ENCODE measurements at places on chromosomes 12 and 14. TPM values are rescaled to one million over a fixed set of nuclear protein-coding genes. Genes with fewer than 3 reads are reported as not detected.

- DNase-seq: no peak
Observed at GRCh38 chr12:10088031-10088430, 10.8 kb downstream of the CLEC1A start.

DNA sequence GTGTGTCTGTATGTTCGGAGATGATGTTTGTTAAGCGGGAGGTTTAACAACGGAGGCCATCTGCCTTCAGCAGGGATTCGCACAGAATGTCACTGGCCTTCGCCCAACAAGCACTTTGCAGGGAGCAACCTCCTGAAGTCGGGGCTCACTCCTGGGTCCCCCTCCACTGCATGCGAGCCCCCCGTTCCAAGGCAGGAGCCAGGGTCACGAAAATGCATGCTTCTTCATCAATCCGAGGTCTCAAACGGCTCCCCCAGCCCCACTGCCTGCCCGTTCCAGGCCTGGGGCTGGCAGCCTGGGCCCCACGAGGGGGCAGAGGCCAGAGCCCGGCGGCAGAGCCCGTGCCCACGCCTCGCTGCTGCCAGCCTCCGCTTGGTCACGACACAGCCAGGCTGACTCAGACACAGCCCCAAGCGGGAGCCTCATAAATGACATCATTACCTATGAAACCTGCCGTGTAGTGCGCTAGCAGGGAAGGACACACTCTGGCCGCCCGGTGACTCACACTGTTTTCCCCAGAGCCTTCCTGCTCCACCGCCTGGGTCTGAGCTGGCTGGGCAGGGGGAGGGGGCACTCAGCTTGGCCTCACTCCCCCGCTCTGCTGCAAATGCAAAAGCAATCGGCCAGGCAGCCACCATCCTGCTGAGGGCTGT, 169.5 kb upstream of the RTL1 start:
- peak; percentile 47 for DNase-seq

DNA sequence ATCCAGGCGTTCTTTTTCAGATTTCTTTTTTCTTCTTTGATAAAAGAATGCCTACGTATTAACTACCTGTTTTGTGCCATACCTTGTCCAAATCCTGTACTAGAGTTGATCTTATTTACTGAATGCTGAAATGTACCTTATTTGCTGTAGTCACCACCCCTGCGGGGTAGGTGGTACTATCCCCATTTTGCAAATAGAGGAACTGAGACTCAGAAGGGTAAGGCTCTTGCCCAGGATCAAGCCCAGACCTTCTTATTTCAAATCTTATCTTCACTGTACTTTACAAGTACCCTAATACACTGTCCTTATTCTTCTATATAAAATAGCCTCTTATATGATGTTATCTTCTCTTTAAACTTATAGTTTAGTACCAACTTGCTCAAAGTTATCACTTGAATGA, 206.5 kb downstream of the SLC41A2 start:
- no peak for DNase-seq

The IL22 gene
- not detected for total RNA-seq

DNA sequence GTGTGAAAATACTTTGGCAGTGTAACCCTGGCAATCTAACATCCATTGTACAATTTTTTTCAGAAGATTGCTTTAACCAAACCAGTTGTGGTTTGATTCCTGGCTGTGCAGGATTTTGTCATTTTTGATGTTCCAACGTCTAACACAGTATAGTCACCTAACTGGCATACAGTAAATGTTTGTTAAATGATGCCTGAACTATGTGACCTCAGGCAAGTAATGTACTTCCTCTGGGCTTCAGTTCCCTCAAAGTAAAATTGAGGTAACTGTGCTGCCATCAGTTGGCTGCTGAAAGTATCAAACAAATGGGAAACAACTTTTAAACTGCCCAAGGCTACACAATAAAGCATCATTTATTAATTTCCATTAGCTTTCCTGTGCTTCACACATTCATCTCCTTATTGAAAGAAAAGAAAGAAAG, 4.3 kb downstream of the TM7SF3 start:
- DNase-seq: no peak

DNA sequence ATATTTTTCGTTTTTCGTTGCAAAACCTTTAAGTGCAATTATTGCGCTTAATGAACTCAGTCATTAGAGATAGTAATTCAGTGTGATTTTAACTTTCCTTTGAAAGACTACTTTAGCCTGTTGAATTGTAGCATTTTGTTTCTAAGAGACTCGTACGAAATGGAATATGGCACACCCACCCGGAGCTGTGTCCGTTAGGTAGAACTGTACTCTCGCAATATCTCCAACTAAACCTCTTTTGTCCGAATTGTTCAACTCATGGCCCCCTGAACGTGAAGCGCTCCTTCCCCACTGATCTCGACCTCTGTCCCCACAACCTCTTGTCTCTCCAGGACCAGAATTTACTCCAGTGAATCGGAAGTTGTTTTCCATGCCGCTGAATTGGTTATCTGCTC, 800 bp downstream of the PCNX4 start:
- no peak for DNase-seq

DNA sequence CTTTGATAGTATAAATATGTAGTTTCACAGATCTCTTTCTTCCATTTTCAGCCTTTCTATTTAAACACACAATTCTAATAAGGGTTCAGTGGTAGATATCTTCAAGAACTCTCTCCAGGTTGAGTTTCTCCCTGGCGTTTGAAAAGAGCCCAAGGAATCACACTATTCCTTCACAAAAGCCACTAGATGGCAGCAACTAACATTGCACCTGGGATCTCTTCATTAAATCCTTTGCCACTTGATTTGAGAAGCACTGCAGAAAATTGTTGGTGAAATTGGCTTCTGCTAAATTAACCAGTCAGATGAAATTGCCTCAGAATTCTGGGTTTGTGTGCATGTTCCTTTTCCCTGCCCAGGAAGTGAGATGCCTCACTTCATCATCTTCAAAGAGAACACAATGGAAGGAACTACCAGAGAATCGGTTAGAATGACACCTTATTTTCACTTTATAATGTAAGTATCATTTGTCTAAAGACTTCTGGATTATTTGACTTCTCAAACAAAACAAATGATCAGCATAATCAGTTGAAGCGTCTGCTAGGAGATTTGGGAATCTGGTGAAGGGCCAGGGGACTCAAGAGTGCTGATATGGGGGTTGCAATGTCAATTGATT, 6.8 kb downstream of the CCDC198 start:
- DNase-seq: no peak

The AMDHD1 gene
- 0.63 TPM for total RNA-seq

- DNase-seq: no peak
Observed at GRCh38 chr12:19288603-19289244, 150.6 kb upstream of the AEBP2 start.

DNA sequence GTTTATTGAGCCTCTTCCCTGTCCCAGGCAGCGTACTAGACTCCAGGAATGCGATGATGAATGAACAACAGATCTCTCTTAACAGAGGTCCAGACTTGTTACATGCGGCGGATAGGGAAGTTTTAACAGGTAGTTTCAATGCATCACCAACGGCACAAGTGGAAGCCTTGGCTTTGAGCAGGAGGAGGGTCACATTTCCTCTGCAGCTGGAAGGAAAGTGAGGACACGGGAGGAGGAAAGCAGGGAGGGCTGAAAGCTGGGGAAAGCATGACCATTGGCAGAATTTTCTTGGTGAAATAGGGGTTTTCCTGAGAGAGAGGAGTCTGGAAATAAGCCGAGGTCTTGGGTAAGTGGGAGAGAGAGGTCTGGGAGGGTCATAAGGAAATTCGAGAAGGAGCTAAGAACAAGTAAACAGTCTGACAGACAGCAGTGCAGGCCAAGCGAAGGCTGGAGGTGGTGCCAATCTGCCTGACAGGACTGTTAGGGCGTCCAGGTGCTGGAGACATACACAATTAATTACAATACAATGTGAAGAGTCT, 15.4 kb downstream of the BHLHE41 start:
- DNase-seq: no peak

DNA sequence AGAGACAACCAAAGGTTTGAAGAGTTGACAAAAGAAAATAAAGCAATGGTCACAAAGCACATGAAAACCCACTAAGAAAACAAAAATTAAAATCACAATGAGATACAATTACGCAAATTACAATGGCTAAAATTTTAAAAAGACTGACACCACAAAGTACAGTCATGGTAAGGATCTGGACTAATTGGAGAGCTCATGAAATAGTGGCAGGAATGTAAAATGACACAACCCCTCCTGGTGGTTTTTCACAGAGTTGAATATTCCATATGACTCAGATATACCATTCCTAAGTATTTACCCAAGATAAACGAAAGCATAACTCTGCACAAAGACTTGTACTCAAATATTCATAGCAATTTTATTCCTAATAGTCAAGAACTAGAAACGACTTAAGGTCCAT, 65.9 kb downstream of the NOVA1 start:
- no peak for DNase-seq

GRCh38 chr12:68119724-68120211, 39.8 kb downstream of the IFNG start:
- DNase-seq: no peak

- DNase-seq: no peak
Observed at GRCh38 chr12:130922511-130922953, 31.2 kb upstream of the ADGRD1 start.

DNA sequence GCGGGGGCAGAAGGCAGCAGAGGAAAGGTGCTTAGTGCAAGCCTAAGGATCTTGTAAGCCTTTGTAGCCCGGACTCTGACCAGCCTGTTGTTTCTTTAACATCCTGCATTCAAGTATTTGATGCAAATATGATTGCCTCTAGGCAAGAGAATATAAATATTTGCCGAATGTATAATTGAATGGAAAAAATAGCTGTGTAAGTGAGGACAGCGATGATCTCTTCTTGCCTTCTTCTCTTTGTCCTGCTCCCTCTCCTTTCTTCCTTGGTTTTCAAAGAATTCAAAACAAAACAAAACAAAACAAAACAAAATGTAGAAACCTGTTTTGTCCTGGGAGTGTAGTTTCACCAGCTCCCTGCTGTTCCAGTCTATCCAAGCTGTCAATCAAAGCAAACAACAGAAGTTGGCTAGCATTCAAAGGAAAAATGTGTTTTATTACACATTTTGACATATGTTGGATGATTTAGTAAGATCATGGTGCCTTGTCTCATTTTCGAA, 74.9 kb upstream of the CPM start:
- no peak for DNase-seq

DNA sequence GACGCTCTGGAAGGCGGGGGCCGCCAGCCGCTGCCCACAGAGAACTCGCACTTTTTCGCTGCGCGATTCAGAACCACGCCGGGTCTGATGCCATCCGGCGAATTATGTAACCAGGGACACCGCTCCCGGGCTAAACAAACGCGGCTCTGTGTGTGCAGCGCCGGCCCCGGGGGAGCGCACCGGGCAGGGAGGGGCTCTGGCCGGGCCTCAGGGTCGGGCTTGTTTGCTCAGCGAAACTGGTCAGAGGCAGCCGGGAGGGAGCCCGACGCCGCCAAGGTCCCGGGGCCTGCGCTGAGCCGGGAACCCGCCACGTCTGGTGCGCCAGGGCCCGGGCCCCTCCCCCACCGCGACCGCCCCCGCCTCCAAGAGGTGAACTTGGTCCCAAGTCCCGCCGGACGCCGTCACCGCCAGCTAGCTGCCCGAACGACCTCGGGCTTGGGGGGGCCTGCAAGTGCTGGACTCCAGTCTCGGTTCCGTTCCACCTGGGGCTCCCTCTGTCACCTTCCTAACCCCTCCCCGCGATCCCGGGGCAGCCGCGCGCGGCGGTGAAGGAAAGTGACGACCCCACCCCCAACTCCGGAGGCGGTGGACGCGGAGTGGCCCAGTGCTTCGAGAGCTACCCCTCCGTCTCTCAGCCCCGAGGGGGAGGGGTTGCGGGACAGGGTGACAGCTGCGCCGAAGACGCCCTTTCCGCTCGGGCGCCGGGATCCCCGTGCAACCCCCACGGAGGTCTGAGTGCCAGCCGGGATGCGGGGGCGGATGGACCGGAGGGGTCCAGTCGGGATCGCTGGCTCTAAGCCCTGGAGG, 848 bp downstream of the CTDSP2 start:
- peak; percentile 85 for DNase-seq

- DNase-seq: no peak
Observed at GRCh38 chr12:84814664-84815245, 97.8 kb downstream of the SLC6A15 start.

GRCh38 chr12:121531356-121531750, 49.5 kb downstream of the KDM2B start:
- no peak for DNase-seq

DNA sequence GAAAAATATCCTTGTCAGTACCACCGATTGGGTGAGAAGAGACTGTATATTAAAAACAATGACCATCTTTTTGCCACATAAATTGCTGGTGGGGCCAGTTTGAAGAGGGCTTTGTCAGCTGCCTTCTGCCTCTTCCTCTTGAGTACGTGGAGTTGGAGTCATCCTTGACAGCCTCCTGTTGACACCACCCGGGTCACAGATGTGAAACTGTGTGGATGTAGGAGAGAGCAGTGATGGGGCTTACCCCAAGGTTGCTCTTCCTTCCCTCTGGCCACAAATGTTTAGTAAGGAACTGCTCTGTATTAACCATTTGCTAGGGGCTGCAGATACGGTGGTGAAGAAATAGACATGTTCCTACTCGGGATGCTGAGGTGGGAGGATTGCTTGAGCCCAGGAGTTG, 12.2 kb downstream of the PTPN11 start:
- DNase-seq: no peak

- no peak for DNase-seq
Observed at GRCh38 chr14:86333493-86333892, 803.5 kb downstream of the FLRT2 start.

- DNase-seq: no peak
Observed at GRCh38 chr12:96236221-96236822, 42.1 kb downstream of the ELK3 start.

DNA sequence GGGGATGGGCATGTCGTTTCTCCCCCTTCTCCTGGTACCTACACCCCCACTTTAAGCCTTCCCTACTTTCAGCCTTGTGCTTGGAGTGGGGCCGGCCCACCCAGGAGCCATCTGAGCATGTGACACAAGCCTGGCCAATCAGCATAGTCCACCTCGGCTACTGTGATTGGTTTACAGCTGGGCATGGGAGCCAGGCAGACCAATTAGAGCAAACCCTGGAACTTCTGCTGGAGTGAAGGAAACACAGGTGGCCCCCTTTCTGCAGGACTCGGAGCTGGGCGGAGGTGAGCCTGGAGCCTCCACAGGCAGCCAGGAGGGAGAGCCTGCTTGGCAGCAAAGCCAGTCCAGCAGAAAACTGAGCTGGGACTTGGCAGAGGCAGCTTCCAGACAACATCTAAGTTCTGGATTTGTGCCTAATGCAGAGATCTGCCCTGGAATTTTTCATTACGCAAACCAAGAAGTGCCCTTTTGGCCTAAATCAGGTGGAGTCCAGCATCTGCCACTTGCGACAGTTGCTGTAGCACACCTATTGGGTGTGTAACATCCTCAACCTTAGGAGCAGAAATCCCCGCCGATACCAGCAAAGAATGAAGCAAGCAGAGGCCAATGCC, 59.5 kb downstream of the SCARB1 start:
- DNase-seq: no peak

DNA sequence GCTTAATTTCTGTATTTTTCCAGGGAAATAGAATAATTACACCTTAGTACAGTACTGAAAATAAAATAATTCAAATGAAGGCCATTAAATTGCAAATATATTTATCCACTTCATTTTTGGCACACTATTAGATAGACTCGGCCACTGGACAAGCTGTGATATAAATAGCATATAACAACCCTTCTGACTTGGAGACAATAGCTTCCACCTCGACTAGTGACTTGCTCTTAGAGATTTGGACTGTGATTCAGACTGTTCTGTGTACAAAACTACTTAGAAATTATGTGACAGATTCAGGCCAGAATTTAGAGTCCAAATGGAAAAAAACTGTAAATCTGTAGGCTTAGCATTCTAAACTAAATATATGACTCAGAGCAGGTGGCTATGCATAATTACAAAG, 949.9 kb downstream of the LRFN5 start:
- no peak for DNase-seq

GRCh38 chr14:52060080-52060479, 8.8 kb downstream of the NID2 start:
- no peak for DNase-seq

The HELB gene
- 0.86 TPM for total RNA-seq

All from right atrium auricular region (tissue), 2 donors.